ENCODE measurements at places on chromosomes 5 and 9.

GRCh38 chr5:6176102-6176693 lies 202.1 kb downstream of the MED10 start:
- no peak for DNase-seq

DNA sequence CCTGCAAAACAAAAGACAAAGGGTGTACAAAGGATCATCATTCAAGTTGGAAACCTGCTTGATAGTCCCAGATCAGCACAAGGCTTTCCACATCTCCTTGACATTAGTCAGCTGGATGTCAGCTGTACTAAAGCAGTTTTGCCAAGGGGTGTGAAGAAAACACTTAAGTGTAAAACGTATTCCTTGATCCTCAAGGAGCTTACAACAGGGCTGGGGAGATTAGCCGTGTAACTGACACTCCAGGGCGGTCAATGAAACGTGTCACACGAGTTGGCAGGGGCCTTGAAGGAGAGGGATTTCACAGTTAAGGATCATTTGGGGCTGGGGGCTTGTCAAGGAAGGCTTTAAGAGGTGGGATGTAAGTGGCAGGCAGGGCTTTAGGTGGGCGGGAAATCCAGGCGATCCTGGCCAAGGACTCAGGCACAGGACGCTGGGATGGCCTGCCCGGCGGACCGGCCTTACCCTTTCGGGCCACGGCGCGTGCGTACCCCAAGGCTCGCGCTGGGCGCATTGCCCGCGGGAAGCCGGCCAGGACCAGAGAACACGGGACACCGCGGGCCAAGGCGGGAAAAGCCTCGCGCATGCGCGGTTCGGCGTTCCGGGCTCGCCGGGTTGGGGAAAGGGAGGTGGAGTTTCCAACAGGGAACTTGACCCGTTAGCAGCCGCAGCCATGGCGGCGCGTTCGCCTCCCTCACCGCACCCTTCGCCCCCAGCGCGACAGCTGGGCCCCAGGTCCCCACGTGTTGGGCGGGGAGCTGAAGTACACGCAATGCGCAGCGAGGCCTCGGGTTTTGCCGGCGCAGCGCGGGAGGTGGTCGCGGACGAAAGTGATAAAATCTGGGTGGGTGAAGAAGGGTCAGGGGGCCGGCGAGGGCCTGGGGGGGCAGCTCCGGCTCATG lies at the start of gene CNTLN:
Gene CNTLN (plus strand): TSS at position 645 of the 899 bp plus-strand sequence. CDS start 26 bp downstream, at position 671.
- DNase-seq, result peak; percentile 97

- no peak for DNase-seq
Observed at GRCh38 chr5:18023986-18024385, 389.7 kb downstream of the TAF11L14 start.

DNA sequence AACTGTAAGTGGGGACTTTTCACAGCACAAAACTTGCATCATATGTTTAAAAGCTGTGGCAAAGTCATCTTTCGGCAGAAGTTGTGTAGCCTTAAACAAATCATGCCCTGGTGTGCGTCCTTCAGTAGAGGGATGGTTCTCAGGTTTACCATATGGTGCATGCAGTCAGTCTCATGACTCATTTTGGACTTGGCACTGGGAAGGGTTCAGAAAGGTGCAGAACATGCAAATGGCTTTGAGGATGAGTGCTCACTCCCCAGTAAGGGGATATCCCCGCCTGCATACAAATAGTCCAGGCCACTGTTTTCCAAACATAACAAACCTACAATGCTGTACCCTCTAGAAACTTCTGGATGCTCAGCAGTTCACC lies 260.3 kb downstream of the NDUFS4 start:
- peak; percentile 8 for DNase-seq

- no peak for DNase-seq
Observed at GRCh38 chr9:93306579-93307091, 122.7 kb downstream of the WNK2 start.
